ENCODE measurements at places on chromosomes 12 and 14.

- no peak for DNase-seq
These were observed 282.6 kb downstream of the SOX5 start for GRCh38 chr12:23666866-23667265.

- DNase-seq = no peak
These were observed 321.1 kb downstream of the NOVA1 start for GRCh38 chr14:26276757-26277156.

GRCh38 chr12:115811929-115812328, 465.6 kb downstream of the MED13L start:
- no peak for DNase-seq

- no peak for DNase-seq
These were observed 192.8 kb downstream of the NRXN3 start for GRCh38 chr14:78363008-78363407.

GRCh38 chr12:67692966-67693365, 44.4 kb downstream of the DYRK2 start:
- no peak for DNase-seq

- DNase-seq = peak; percentile 89
These were observed 82.6 kb upstream of the PTPRB start for GRCh38 chr12:70719672-70720420.

GRCh38 chr14:50774542-50775267, 56.3 kb downstream of the NIN start:
- DNase-seq = no peak

DNA sequence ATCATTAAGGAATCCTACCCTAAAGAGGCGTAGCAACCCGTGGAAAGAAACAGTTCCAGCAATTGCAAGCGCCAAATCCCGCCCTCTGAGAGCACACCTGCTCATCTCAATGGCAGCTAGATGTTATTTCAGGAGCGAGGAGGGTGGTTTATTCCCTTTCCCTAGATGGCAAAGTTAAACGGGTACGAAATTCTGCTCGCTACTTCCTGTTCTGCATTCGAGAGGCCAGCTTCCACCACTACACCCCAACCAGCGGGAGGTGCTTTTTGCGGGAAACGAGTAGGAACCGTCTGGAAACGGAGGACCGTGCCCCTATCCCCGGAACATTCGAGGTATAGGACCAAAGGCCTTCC, 536 bp downstream of the VPS29 start:
- no peak for DNase-seq

DNA sequence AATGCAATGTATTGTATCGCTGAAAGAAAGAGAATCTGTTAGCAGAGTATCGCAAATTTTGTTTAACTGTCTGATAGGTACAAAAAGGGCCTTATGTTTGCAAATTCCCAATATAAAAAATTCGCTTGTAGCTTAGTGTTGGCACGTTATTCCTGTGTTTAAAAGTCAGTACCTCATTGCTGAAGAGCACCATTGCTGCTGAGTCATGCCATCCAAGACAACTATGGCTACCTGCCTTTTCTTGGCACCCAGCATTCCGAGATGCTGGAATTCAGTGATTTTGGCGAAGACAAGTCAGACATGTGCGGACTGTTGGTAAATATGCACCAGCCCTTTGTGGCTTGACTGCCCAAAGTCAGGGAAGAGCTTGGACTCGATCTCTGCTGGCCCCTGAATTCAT, 149.5 kb upstream of the EEA1 start:
- no peak for DNase-seq

DNA sequence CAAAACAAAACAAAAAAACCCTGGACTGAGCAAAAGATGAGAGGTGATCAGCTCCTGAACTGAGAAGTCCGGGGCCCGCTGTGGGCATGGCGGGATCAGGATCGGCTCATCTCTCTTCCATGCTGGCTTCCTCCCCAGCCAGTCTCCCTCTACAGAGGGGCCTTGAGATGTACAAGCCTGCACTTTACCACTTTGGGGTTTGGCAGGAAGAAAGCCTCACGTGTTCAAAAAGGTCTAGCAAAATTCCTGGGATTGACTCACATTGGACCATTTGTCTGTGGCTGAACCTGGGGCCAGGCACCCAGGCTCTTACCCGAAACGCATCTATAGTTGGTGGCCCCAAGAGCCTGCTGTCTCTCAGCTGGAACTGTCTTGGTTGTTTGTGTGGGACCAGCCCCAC, 89.0 kb downstream of the SLC24A4 start:
- no peak for DNase-seq

GRCh38 chr12:95633732-95634465, 82.6 kb upstream of the USP44 start:
- no peak for DNase-seq

- no peak for DNase-seq
These were observed 178.6 kb downstream of the SNAPC1 start for GRCh38 chr14:61940666-61941420.

- DNase-seq = peak; percentile 92
These were observed 574 bp downstream of the PAWR start for GRCh38 chr12:79690142-79690637.

DNA sequence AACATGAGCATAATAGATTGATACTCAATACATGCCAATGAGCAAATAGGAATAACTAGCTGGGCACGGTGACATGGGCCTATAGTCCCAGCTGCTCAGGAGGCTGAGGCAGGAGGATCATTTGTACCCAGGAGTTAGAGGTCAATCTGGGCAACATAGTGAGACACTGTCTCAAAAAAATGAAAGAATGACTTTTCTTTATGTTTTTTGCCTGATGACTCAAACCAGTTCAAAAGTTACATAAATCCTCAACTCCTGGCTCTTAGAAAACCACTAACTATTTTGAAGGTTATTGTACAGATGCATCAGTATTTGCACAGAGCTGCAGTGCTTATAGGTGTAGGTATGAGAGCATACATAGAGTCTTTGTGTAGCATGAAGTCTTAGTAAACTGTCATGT, 219.2 kb upstream of the RGS6 start:
- no peak for DNase-seq

Data from NCI-H1417 (cell line).